ENCODE measurements at places on chromosomes 7 and 10.

GRCh38 chr10:88687853-88688467, 18.1 kb upstream of the LIPK start:
- DNase-seq: peak; percentile 61

DNA sequence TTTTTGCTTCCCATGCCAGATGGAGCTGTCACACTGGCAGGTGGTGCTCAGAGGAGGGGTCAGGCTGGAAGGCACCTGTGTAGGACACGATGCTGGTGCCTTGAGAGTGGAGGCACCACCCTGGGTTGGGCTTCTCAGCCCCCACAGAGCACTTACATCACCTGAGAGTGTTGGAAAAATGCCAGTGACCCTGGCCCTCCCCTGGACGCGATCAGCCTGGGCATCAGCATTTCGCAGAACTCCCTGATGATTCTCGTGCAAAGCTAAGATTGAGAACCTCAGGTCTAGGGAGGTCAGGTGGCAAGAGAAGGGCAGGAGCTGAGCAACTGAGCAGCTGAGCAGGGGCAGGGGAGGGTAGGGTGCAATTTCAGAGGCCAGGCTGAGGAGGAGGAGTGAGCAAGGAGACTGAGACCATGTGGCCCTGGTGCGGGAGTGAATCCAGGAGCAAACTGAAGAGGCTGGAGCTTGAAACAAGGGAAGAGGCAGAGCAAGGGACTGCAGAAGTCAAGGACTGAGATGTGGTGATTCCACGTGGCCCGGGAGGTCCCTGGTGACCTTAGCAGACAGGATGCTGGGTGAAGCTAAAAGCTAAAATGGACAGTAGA, 24.7 kb upstream of the GRID1 start:
- no peak for DNase-seq

DNA sequence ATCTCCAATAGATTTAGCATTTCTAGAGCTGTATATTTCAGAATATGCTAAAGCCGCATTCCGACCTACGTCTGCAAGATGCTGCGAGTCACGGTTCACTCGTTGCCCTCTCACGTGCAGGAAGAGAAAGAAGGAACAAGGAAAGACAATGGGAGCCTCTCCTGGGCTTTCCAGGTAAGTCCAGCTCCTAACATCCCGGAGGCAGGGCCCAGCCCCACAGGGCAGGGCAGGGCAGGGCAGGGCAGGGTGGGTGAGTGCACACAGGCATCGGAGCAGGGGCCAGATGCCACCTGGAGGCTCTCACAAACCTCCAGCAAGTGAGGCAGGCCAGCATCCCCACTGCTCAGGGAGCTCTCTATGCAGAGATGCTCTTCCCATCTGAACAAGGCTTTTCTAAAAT, 50.8 kb downstream of the VOPP1 start:
- DNase-seq: no peak

GRCh38 chr10:68096913-68097516, 12.3 kb upstream of the MYPN start:
- DNase-seq: no peak

DNA sequence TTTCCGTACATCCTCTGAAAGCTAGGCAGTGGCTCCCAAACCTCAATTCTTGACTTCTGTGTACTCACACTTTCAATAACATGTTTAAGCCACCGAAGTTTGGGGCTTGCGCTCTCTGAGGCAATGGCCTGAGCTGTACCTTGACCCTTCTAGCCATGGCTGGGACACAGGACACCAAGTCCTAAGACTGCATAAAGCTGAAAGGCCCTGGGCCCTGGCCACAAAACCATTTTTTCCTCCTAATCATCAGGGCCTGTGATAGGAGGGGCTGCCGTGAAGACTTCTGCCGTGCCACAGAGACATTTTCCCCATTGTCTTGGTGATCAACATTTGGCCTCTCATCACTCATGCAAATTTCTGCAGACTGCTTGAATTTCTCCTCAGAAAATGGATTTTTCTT, 216.5 kb upstream of the TEX47 start:
- no peak for DNase-seq

DNA sequence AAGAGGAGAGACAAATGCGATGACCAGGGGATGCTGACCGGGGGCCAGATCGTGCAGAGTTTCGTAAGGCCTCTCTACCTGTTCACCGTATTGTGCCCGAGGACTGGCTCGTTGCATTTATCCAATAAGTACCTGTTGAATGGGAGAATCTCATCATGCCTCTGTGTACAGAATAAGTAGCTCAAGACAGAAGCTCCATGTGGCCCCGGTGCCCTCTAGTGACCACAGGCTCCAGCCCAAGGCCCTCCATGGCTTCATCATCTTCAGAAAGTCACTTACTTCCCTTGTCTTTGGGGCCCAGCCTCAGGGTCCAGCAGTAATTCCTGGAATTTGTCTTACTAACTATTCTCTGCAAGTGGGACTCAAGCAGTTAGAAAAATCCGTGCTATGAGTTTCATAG, 151.0 kb downstream of the CHN2 start:
- peak; percentile 86 for DNase-seq

DNA sequence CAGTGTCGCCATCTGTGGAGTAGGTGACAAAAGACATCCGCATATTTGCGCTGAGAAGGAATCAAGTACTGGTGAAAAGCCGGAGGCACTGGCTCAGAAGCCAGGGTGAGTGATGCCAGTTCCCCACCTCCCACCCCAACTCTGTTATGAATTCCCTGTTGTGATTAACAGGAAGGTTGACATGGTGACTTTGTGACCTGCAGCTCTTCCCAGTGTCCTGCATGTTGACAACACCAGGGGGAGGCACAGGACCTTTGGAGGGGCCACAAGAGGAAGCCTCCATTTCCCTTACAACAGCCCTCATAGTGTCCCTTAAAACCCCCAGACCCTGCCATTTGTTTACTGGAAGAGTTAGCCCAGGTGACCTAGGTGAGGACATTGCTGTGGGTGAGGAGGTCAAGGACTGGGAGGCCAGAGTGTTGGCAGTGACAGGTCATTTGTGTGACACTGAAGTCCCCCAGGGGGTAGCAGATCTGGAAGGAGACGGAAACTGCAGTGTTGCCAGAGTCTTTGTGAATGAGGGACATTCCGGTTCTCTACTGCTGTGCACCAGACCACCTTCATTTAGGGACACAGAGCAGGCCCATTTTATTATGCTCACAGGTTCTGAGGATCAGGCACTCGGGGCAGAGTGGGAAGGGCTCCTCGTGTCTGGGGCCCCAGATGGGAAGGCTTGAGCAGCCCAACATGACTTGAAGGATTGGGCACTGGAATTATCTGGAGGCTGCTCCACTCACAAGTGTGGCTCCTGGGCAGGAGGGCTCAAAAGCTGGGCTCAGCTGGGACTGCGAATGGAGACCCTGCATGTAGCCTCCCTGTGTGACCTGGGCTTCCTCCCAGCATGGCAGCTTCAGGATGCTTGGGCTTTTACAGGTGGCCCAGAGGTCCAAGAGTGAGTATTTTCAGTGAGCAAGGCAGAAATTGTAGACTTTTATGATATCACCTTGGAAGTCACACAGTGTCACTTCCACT, 13.0 kb upstream of the ANTXRL start:
- DNase-seq: peak; percentile 41

DNA sequence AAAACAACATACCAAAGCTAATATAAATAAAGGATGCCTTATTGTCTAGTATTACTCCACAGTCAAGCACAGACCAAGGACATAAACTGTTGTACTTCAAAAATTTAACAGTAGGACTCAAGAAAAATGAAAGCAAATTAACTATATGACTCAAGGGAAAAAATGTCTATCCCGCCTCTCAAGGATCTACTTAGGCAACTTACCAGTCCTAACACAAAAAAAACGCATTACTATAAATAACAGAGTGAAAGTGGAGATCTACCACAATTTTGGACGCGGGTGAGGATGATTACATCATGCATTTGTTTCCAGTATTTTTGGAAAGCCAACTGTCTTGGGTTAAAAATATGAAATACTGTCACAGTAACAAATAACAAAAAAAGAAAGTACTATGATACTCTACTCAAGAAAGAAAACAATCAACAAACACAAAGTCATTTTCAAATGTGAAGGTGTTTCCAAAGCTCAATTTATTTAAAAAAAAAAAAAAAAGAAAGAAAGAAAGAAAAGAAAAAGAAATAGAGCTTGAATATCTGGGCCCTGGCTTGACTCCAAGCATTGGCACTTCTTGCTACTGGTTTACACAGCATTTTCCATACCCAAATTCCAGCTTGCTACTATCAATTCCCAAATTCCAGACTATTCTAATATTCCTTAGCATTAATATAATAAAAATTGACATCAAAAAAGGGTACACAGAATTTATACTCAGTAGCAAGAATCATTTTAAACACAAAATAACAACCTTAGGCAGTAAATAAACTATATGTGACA, 99.4 kb downstream of the RSU1 start:
- no peak for DNase-seq

DNA sequence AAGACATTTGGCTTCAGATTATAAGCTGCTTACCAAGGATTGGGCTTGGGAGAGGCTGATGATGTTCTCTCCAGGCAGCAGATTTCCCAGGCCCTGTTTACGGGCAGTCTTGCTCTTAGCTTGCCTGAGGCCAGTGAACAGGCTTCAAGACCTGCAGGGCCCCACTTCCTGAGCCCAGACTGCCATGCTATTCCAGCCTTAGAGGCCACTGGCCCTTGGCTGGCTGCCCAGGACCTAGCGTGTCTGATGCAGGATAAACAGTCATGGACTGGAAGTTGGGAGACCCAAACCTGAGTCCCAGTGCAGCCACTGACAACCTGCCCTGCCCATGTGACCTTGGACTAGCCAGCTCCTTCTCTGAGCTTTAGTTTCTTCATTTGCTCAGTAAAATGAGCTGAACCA, 2.9 kb downstream of the PRXL2A start:
- no peak for DNase-seq

DNA sequence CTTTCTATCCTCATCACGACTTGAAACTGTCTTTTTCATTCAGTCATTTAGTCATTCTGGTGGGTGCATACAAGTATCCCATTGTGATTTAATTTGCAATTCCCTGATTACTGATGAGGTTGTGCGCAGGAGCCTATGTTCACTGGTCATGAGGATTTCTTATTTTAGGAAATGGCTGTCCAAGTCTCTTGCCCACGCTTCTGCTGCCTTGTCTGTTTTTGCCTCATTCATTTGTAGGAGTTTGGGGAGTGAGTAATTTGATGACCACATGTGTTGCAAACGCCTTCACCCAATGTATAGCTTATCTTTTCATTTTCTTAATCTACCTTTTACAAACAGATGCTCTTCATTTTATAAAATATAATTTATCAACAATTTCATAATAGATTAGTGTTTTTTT, 127.3 kb downstream of the ARHGAP22 start:
- no peak for DNase-seq

GRCh38 chr7:136180984-136181383, 203.8 kb upstream of the MTPN start:
- DNase-seq: no peak

- no peak for DNase-seq
Observed at GRCh38 chr10:121069061-121069850, 218.1 kb downstream of the WDR11 start.

DNA sequence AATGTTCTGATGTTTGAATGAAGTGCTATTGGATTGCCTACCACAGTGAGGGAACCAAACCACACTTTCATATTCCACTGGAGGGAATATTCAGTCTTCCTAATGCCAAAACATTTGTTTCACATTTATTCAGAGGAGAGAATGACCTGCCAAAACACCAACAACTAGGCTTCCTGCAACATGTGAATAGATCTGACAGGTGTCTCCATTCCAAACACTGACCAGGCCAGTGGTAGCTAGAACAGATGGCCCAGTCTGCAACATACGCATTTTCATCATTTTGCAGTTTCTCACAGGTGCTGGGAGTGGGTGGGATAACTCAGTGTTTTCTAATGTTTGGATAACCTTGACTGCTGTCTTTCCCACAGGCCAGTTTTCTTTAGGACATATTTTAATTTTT, 110.0 kb downstream of the RELN start:
- no peak for DNase-seq

DNA sequence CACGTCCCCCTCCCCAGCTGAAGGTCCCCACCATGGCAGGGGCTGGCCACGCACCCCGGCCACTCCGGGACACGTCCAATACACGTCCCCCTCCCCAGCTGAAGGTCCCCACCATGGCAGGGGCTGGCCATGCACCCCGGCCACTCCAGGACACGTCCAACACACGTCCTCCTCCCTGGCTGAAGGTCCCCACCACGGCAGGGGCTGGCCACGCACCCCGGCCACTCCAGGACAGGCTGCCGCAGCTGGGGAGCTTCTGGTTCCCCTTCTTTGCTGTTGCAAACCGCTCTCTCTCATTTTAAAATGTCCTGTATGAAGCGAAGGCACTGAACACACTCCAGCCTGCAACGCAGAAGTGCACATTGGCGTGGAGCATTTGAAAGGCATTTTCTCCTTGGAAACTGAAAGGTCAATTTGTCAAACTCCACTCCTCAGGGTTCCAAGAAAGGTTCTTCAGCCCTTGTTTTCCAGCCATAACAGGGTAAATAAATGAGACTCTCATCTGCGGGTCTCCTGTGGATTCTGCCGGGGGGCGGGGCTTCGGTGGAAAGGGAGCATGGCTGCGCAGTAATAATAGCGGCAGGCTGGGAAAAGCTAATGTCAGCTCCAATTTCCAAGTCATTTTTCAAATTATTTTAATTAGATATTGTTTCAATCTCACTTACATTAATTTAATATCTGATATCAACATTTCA, 580.3 kb downstream of the DNAJB6 start:
- DNase-seq: no peak

GRCh38 chr10:70990681-70991080, 102.3 kb upstream of the PCBD1 start:
- no peak for DNase-seq

DNA sequence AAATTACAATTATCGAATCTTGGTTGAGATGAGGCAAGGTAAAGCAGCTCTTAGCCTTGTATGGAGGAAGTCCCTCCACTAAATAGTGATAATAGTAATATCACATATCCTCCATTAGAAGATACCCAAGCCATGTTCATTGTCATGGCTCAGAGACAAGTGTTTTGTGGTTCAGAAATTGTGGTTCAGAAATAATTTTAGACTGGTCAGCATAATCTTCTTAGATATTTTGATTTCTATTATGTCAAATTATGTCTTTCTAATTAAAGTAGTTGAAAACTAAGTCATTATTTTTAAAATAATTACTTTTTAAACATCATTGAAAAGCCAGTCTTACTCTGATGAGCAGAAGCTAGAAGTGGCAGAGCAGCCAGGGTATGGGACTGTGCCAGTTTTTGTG, 507.7 kb downstream of the HTR7 start:
- no peak for DNase-seq

- no peak for DNase-seq
Observed at GRCh38 chr10:28171468-28172222, 131.2 kb downstream of the MPP7 start.

GRCh38 chr7:42440951-42441350, 203.9 kb upstream of the GLI3 start:
- DNase-seq: no peak

GRCh38 chr7:49776994-49777393, 3.6 kb downstream of the VWC2 start:
- no peak for DNase-seq

GRCh38 chr10:50294582-50294981, 43.3 kb upstream of the ASAH2 start:
- DNase-seq: no peak

DNA sequence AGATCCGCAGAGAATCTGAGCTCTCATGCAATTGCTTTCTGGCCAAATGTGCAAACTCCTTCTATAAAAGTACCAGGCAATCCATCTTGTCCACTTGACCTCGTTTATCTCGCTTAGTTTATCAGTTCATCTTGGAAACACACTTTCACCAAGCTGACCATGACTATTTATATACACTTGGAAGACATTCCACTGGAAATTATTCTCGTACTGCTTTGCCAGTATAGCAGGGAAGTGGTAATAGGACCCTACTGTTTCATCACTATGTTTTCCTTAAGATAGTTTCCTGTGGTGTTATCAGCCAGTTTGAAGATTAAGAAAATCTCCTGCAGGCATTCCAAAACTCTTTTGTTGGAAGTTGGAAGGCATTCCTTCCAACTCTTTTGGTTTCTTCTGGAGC, 115.3 kb upstream of the FAM171A1 start:
- no peak for DNase-seq
